ENCODE measurements at places on chromosomes 6 and 20.

GRCh38 chr20:57475388-57476083 is 49.4 kb downstream of the CTCFL start:
- DNase-seq: no peak

DNA sequence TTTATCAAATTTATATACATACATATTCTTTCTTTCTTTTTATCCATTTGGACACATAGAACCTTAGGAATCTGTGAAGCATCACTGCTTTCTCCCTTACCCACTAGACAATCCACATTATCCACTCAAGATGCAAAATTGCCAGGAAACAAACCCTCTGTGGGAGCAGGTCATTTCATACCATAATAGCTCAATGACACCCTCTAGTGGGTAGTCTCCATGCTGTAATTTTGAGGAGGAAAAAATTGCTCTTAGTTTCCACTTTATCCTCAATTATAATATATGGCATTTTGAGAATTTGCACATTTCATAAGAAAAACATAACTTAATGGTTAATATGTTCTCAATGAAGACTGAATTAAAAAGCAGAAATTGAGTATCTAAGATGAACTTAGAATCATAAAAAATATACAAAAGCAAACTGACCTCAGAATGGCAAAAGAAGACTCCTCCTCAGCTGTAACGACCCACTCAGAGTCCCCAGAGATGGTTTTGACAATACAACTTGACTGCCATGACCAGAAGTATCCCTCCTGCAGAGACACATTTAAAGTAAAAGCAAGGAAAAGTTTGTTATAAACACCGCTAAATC is 164.1 kb downstream of the FRK start:
- no peak for DNase-seq

DNA sequence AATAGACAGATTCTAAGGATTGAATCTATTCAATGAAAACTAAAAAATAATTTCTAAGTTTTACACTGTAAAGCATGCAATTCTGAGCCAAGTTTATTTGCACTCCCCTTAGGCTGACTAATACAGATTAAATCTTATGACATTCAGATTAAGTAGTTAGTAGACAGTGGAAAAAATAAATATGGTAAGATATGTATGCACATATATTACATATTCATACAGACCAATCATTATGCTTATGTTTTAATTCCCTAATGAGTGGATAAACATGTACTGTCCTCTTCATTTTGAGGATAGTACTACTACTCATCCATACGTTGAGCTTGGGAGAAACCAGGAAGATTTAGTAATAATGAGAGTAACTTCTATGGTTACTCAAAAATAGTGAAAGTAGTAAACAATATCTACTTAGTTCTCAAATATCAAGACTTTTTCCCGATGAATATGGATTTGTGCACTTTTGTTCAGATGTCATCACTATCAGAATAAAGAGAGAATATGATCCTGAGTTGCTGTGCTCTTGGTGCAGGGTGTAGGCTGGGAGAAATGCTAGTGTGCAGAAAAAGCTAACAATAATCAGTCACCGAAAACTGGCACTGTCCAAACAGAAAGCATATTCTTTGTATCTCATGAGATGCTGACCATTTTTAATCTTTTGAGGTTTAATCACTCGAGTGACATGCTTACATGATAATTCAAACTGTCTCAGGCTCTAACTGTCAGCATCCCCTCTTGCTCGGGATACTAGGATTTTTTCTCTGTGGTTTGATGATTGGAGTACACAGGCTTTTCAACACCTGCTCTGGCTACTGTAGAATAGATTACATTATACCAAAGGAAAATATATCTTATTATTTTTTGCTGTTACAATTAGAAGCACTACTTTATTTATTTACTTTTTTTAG is 111.6 kb downstream of the EPHA7 start:
- no peak for DNase-seq

GRCh38 chr6:154732538-154733182 is 556 bp upstream of the SCAF8 start:
- no peak for DNase-seq

- no peak for DNase-seq
Measured at GRCh38 chr6:47344022-47344421, 34.3 kb upstream of the TNFRSF21 start.

DNA sequence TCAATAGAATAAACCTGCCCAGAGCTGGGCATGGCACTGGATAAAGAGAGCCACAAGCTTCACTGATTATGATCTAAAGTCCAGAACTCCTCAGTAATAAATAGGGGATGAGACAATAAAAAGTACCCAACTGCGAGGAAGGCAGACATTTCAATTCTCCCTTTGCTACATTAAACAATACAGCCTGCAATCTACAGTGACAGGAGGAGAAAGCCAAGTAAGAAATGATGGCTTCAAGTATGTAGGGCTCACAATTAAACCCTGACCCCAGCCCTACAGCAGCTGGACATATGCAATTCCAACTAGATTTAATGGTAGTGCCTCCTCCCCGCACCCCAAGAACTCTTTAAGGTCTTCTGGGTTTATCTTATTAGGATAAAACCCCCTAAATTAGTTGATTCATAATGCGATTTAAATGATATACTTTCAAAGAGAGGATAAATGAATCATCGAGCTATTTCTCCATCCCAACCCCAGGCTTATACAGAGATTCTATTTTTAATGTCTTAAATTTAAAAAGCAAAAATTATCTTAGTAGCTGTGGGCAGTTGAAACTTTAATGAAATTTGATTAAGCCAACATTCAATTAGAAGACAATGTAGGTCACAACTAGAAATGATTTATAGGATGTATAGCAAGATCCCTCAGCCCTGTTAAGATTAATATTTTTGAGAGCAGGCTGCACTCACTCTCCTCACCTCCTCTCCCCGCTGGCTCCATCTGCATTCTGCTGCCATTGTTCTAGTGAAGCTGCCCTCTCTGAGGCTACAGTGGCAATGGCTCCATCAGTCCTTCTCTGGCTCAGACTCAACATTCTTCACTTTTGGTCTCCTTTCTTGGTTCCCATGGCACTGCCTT is 57.1 kb downstream of the OGFRL1 start:
- no peak for DNase-seq

DNA sequence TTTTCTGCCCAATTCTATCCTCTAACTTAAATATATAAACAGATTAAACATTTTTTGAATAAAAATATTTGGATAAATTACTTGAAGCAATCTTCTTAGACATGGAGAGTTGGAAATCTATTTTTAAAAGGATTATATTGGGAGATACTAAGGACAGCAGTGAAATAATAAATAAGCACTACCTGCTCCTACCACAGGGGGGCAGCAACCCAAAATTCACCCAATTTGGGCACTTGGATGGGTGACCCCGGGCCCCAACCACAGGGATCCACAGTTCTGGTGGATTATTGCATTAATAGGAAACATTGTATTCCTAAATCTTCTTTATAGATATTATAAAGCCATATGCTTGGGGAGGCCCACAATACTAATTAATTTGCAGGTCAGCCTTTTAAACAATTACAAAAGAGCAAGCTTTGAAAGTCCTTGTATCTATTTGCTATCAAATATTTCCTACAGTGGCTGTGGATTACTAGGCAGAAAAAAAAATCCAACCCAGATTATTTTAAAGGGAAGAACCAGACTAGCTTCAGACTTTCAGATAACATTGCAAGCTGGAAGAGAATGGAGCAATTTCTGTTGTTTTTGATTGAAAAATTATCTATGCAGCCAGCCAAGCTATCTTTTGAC is 66.4 kb upstream of the PDE10A start:
- no peak for DNase-seq

DNA sequence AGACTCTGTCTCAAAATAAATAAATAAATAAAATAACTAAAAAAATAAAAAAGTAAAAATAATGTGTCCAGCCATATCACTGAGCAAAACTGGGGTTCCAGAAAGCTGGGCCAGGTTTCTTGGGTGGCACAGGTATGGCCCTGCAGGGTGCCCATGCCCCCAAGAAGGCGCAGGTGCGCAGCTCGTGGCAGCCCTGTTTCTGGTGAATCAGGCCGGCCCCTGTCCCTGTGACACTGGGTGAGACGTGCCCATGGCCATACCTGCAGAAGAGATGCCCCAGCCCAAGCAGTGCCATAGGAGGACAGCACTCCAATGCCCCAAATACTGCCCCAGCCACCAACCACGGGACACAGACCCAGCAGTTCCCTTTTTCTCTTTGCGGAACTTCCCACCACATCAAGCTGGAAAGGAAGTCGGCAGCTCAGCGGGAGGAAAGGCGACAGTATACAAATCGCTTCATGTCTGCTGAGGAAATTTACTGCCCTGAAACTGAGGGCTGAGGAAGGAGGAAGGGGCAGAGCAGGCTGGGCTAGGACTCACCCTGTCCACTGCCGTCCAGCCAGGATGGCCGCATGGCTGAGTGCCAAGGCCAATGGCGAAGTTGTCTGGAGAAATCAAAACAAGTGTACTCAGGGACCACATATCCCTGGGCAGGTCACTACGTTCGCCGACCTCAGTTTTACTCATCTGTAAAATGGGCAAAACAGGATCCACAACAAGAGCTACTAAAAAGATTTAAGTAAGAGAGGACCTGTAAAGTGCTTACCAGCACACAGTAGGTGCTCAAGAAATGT is 55.4 kb downstream of the PREX1 start:
- DNase-seq: no peak

GRCh38 chr6:116127771-116128493 is 2.0 kb upstream of the COL10A1 start:
- no peak for DNase-seq

DNA sequence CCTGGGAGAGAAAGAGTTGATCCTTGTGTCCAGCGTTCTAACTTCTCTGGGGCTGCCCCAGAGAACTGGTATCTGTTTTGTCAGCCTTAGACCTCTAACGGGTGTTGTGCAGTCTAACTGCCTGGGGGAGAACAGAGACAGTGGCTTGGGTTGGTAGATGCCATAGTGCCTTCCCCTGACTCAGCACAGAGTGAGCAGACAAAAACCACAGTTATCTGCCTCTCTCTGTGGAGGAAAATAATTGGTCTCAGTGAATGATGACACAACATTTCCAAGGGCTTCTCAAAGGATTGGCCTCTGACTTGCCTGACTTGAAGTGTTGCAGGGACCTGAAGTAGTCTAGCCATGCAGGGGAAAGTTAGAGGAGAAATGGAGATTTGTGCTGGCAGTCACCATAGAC is 226.2 kb upstream of the MAN1A1 start:
- DNase-seq: no peak

DNA sequence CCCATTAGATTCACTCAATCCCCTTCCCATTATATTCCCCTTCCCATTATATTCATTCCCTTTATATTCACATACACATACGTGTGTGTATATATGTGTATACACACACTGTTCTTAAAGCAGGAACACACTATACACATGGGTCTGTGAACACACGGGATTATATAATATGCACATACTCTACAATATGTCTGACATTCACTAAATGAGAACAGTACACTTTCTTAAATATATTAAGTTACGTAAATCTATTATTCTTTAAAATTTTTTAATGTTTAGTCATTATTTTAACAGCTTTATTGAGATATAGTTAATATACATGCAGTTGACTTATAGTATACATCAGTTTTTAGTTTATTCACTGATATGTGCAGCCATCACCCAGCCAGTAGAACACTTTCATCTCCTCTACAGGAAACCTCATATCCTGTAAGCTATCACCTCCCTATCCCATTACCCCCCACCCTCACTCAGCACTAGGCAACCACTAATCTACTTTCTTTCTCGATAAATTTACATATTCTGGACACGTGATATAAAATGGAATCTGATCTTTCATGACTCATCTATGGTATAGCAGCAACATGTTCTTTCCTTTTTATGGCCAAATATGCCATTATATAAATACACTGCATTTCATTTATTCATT is 13.9 kb upstream of the SUMO4 start:
- no peak for DNase-seq

DNA sequence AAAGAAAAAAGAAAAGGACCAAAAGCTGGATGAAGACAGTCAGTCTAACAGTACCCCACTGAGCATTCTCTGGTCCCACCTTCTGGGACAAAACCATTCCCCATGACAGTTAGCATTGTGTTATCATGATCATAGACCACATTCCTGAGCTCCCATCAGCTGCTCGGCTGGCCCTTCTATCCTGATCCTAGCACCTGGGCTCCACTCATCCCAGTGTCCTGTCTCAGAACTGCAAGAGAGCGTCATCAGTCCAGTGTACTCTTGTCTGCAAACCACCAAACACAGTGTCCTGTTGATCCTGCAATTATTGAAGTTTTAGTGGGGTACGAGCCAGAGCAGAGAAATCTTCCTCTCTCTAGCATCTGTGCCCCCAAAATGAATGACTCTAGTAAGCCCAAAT is 16.0 kb upstream of the TAAR1 start:
- DNase-seq: no peak

- no peak for DNase-seq
Measured at GRCh38 chr6:137820425-137820824, 46.6 kb upstream of the TNFAIP3 start.

GRCh38 chr6:42503894-42504293 is 52.2 kb upstream of the TRERF1 start:
- no peak for DNase-seq

DNA sequence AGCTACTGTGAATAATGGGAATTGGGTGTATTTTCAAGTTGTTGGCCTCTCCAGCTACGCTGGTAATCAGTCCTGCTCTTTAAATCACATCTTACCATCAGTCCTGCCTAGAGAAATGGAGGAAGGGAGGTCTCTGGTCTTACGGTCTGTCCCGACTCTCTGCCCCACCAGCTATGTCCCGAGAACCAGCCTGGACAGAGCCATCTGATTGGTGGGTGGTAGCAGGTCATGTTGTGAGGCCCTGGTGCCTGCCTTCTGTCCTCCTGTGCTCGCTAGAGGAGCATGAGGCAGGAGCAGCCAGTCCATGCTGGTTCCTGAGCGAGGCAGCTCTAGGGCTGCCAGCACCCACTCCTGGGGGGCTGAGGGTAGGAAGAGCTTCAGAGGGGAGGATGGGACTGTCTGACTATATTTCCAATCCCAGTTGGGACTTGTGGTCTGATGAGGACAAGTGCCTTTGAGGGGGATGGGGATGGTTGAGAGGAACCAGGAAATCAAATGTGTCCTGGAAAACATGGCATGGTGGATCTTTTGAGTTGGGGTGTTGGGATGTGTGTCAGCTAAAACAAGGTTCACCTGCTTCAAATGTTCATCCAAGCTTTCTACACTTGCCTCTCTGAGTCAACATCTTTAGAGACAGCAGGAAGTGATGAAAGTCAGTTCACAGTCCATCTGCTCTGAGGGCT is 33.0 kb downstream of the SYNJ2 start:
- no peak for DNase-seq

- no peak for DNase-seq
Measured at GRCh38 chr20:9507544-9508239, 6.7 kb upstream of the LAMP5 start.

- no peak for DNase-seq
Measured at GRCh38 chr20:55540486-55540885, 464.8 kb downstream of the CBLN4 start.

GRCh38 chr6:112253498-112253840 is 898 bp downstream of the LAMA4 start:
- DNase-seq: no peak

Measured in osteocyte (in vitro differentiated cells).